ENCODE measurements at places on chromosomes 12 and 14.

GRCh38 chr12:43057566-43057965 is 468.0 kb upstream of the PRICKLE1 start:
- DNase-seq, result no peak

GRCh38 chr12:131226345-131227265 is 272.9 kb downstream of the ADGRD1 start:
- DNase-seq, result no peak

DNA sequence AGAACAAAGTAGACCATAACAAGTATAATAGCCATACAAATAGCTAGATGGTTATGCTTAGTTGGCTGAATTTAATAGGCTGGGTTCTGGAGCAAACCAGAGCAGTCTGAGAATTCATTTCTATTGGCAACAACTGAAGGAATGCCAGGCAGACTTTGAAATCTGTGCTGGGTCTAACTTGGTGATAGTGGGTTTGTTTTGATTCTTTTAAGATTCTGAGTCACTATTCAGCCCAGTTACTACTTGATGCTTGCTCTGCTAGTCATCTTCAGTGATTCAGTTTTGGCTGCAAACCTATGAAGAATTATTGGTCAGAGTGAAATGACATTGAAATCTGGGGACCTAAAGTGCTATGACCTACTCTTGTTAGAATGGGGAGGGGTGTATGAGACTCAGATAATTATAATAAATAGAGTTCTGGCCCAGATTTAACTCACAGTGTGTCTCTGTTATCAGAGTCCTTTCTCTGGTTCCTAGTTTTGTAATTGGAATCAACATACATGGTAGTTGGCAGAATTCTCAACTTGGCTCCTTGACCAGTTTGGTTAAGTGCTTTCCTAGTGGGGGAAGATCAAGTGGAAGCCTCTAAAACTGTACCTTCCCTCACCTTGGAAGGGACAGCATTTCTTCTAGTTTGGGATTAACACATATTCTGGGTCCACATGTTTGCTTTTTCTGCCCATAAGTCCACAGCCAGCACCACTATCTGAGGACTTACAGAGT is 43.5 kb downstream of the MNAT1 start:
- DNase-seq, result no peak

- DNase-seq, result no peak
These were observed 8.9 kb upstream of the AACS start for GRCh38 chr12:125056306-125056705.

- no peak for DNase-seq
These were observed 14.8 kb downstream of the SLC25A29 start for GRCh38 chr14:100291305-100292075.

DNA sequence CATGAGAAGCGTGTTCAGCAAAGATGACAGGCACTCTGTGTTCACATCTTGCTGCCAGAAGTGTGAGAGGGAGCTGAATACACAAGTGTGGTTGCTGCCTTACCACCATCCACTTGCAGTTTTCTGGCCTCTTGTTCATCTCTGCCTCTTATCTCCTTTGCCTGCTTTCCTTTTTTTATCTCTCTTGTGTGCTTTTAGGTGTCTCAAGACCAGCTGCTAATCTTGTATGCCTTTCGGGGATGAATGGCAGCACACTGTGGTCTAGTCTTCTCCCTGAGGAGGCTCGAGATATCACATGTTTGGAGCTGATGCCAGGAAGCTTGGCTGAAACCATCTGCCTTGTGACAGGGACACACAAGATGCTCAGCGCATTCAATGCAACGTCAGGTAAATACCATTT is 17.2 kb downstream of the FAM234B start:
- DNase-seq, result no peak

Measured in activated CD8-positive, alpha-beta memory T cell treated with anti-CD3 and anti-CD28 coated beads for 4 hours (primary cell).